ENCODE measurements at places on chromosomes 12 and 14.

GRCh38 chr12:6294156-6295093 lies 16.1 kb upstream of the PLEKHG6 start:
- DNase-seq, result no peak

DNA sequence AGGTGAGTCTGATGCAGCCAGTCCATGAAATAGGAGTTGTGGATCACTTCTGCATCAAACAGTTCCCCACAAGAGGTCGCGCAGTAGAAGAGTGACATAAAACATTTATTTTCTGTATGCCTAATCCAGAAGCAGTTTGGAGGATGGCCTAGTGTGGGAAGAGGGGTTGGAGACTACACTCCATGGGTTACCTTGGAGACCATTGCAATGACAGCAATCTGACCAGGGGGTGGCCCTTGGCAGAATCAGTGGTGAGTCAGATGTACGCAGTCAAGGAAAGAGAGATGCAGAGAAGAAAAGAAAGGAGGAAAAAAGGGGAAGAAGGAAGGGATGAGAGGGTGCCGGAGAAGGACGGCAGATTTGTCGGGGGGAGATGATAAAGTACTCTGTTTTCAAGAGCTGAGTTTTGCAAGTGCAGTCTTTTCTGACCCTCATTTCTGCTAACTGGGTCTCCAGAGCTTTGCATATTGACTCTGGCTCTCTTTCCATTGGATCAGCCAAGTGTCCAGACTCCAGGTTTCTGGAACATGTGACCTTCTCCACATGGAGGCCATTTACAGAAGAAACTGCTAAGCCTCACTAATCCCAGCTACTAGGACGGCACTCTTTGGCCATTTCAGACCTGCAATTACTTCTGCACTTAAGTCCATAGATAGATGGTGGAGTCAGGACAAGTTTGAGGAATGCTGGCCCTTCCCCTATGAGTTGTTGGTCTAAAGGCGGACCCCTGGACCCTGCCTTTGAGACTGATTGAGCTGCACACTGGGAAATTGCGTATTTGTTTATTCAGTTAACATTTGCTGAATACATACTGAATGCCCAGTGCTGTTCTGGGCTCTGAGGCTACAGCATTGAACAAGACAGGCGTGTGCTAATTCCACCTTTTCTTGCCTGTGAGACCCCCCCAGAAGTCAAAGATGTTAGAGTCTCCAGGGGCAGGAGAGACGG lies 424.2 kb downstream of the BCL11B start:
- no peak for DNase-seq

GRCh38 chr12:131102493-131102931 lies 148.8 kb downstream of the ADGRD1 start:
- DNase-seq, result no peak

- no peak for DNase-seq
Measured at GRCh38 chr12:12922191-12922616, 29.8 kb downstream of the GPRC5D start.

DNA sequence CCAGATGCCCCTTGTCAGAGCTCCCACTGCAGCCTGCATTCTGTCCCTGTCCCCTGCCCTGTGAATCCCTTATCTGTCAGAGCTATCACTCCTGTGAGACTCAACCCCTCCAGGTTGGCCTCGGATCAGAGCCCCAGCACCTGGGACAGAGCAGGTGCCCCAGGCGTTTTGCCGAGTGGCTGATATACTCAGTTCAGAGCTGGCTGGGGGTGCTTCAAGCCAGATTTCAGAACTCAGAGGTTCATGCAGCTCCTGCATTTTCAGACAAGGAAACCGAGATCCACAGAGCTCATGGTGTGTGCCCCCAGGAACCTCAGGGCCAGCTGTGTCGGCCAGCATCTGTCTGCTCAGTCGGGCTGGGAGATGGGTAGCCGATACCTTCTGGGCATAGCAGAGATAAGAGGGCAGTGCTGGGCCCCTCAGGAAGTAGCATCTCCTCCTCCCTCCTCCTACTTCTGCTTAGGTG lies 228.0 kb upstream of the RTL1 start:
- DNase-seq, result no peak

DNA sequence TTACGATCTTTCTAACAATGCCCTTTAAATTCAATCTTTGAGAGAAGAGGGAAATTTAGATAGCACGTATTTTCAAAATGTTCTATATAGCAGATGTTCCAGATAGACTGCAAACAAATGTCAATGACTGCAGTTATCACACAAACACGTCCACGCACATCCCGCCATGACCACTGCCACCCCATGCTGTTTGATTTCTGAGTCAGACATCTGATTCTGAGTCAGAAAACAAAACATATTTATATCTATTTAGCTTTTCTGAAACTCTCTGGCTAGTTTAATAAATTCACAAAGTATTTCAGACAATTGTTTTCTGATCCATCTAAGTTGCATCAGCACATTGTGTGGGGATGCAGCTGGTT lies 105.9 kb upstream of the BCAT1 start:
- DNase-seq, result no peak

- DNase-seq, result no peak
Measured at GRCh38 chr14:44490966-44491365, 16.1 kb downstream of the FSCB start.

GRCh38 chr12:66312189-66312588 lies 9.9 kb downstream of the HELB start:
- no peak for DNase-seq

- no peak for DNase-seq
Measured at GRCh38 chr14:91267965-91268437, 23.5 kb upstream of the GPR68 start.

GRCh38 chr14:102665621-102666020 lies 73.2 kb downstream of the RCOR1 start:
- no peak for DNase-seq

DNA sequence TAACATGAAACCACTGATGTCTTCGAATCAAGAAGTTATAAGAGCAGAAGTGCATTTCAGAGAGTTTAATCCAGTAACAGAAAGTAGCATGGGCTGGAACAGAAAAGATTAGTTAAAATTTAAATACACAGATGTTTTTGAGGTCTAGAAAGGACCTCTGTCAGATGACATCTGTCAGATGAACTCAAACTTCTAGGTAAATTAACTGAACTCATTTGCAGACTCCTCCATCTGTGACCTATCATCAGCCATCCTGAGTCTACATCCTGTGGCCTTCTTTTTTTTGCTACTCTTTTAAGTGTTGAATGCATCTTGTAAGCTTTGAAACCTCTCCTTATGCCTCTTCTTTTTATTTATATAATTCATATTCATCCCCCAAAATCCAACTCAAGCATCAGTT lies 53.3 kb downstream of the C2CD5 start:
- DNase-seq, result no peak

- no peak for DNase-seq
Measured at GRCh38 chr14:55354500-55354899, 57.1 kb downstream of the ATG14 start.

DNA sequence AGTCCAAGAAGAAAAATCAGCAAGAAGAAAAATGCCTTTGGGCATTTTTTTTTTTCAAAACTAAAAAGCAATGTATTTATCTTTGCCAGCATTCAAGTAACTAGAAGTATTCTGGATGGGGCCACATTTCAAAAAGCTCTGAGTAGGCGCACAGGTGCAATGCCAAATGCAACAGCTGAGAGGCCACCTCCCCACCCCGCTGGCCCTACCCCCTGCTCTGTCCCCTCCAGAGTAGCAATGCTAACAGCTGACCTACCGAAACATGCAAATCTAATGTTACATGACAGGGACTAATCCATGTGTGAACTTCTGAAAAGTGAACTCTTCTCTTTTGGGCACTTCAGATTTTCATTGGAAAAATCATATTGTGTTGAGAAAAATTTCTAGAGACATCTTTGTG lies 153.7 kb upstream of the SLC38A2 start:
- no peak for DNase-seq

DNA sequence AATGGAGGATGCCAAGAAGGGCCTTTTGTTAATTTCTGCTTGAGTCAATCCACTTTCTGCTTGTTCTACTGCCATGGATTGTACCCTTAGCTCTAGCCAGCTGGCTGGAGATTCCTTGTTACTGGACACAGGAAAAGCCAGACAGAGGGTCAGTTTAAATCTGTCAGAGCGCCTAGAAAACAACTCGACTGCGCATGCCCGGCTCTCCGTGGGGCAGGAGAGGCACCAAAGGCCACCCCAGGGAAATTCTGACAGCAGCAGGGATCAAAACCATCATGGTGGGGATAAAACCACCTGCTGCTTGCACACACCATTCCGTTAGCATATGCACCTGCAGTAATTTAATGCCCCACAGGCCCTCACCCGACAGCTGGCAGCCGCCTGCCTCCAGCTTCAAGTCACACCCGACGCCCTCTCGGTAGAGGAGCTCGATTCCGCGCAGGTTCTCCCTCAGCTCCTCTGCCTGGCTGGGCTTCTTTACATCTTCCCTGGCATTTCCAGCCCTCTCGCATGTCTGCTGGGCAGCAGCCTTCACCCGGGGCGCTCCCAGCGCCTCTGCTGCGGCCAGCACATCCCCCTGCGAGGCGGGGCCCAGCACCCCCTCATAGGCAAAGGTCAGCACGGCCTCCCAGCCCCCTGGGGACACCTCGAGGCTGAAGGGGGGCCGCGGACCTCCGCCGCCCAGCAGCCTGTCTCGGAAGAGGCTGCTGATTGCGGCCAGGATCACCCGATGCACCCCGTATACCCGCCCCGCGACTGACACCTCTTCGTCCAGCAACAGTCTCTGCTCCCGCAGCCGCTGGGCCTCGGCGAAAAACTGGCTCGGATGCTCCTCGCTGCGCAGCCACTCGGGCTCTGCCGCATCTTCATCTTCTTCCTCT lies 1.0 kb downstream of the KLHL33 start:
- DNase-seq, result no peak

GRCh38 chr12:111664961-111665865 lies 20.5 kb downstream of the BRAP start:
- DNase-seq, result no peak

DNA sequence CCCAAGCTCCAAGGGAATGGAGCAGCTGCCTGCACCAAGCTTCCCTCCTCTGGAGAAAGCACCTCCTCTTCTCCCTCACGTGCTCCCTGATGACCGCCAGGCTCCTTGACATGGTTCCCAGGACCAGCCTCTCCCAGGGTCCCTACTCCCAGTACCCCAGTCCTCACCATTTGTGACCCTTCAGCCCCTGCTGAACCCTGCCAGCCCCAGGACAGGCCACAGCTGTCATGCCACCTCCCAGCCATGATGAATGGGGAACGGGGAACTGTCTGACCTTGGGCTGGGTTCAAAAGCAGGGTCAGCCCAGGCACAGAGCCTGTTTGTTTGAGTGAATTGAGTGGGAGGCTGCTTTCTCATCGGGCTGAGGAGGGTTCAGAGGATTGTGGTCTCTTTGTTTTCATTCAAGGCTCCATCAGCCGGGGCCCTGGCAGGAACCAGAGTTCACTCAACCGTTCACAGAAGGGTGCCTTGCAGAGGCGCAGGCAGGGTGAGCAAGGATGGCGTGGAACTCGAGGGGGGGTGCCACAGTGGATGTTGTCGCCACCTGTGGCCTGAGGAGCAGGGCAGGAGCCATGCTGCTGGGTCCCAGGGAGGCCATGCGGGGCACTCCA lies 344.5 kb upstream of the SFSWAP start:
- no peak for DNase-seq

- DNase-seq, result no peak
Measured at GRCh38 chr14:103522649-103523574, at the start of gene CKB. Gene CKB, minus strand, starts transcription at chr14:103522830. Its CDS starts 337 bp downstream, at chr14:103522493.

DNA sequence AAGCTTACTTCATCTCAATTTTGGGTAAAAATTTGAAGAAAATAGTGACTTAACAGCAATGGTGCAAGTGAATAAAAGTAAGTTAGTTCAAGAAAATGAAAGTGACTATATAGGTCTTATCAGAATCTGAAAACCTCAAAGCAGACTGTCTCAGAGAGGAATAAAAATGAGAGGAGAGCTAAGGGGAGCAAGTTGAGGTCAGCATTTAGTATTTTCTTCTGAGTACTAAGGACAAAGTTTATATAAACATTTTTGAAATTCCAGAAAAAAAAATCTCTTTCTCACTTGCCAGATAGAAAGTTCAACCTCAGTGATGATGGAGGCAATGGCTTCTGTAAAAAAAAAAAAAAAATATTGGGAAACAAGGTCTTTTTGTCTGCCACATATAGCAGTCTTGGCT lies 414.1 kb downstream of the NPAS3 start:
- no peak for DNase-seq

- no peak for DNase-seq
Measured at GRCh38 chr14:104586832-104587620, 7.5 kb downstream of the C14orf180 start.

DNA sequence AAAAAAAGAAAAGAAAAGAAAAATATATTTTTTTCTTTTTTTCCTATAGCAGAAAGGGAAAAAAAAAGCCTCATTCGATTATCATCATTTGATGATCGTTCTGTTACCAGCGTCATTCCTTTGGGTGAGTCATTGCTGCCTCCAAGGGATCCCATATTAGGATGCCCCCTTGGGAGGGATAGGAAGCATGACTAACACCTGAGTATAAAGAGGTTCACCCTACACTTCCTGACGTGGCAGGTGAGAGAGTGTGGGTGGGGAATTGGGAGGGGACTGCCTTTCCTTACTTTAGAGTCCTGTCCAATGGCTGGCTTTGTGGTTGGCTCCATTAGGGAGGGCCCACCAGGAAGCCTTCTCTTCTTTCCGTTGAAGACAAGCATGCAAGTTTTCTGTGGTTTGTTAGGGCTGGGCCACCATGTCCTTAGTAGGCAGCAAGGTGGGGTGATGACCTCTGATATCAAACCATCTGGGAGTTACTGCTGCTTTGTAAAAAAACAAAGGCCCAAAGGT lies 56.1 kb upstream of the FUT8 start:
- no peak for DNase-seq

GRCh38 chr12:109329686-109330085 lies 18.0 kb upstream of the MYO1H start:
- DNase-seq, result no peak

DNA sequence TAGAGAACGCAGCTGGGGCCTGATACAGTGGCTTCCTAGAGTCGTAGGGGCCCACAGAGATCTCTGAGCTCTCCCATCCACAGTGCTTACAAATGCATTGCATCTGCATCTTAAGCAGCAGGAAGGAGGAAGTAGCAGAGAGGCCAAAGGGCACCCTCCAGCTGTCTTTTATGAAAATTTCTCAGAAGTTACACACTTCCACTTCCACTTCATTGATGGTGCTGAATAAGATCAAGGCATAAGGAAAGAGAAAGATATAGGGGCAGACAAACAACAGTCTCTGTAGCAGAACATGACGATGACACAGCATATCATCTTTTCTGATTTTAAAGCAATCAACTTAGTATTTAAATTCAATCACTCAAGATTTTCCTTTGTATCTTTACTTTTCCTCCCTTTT lies 51.6 kb upstream of the ABCC9 start:
- no peak for DNase-seq

DNA sequence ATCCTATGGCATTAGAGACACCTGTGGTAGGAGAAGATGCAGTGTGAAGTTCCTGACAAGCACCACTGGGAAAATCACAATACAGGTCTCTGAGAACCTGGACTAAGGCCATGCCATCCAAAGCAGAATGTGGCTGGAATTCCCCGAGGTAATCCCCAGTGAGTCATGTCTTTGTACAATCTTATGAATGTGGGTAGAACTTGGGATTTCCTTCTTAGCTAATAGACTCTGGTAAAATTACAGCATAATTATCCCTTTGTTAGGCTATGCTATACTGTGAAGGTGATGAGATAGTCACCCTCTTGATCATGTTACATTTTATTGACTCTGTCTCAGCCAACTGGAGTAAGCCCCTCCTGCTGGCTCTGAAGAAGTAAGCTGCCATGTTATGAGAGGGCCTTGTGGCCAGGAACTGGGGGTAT lies 224.3 kb upstream of the DCN start:
- no peak for DNase-seq
